ENCODE measurements at places on chromosomes 7 and 10.

GRCh38 chr7:121623130-121623872, 227.2 kb upstream of the FAM3C start:
- no peak for DNase-seq

- DNase-seq: no peak
These were observed 36.1 kb downstream of the NUDCD3 start for GRCh38 chr7:44454348-44454747.

DNA sequence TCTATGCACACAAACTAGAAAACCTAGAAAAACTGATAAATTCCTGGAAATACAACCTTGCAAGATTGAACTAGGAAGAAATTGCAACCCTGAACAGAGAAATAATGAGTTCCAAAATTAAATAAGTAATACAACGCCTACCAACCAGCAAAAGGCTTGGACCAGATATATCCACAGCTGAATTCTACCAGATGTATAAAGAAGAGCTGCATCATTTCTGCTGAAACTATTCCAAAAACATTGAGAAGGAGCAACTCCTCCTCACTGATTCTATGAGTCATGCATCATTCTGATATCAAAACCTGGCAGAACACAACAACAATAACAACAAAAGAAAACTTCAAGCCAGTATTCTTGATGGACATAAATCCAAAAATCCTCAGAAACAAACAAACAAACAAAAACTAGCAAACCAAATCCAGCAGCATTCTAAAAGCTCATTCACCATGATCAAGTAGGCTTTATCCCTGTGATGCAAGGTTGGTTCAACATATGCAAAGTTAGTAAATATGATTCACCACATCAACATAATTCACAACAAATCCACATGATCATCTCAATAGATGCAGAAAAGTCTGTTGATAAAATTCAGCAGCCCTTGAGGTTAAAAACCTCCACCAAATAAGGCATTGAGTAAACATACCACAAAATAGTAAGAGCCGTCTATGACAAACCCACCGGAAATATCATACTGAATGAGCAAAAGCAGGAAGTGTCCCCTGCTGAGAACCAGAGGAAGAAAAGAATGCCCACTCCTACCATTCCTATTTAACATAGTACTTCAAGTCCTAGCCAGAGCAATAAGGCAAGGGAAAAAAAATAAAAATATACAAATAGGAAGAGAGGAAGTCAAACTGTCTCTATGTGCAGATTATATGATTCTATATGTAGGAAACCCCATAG, 98.2 kb downstream of the PCDH15 start:
- DNase-seq: no peak

DNA sequence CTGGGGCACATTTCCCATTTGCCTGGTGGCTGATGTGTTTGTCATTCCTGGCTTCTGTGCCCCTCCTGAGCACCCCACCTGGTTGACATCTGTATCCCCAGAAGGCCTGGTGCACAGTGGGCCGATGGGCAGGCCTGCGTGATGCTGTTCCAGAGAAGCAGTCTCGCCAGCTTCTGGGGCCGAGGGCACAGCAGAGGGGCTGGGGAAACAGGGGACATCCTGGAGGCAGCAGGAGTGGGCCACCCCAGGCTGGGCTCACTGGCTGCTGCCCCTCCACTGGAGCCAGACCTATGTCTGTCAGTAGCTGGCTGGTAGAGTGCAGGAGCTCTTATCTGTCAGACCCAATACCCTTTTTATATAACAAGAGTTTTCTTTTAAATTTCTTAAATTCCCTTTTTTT, 896 bp upstream of the MYL7 start:
- DNase-seq: no peak

GRCh38 chr7:25642849-25643248, 414.6 kb upstream of the NPVF start:
- DNase-seq: no peak

- no peak for DNase-seq
These were observed 58.4 kb downstream of the SFTPD start for GRCh38 chr10:79890469-79890868.

All from SIG-M5 (cell line).